IPS-NIHi11 (cell line): ENCODE measurements at places on chromosomes 7 and 10.

GRCh38 chr7:45140827-45141226, 16.8 kb upstream of the RAMP3 start:
- no peak for DNase-seq

DNA sequence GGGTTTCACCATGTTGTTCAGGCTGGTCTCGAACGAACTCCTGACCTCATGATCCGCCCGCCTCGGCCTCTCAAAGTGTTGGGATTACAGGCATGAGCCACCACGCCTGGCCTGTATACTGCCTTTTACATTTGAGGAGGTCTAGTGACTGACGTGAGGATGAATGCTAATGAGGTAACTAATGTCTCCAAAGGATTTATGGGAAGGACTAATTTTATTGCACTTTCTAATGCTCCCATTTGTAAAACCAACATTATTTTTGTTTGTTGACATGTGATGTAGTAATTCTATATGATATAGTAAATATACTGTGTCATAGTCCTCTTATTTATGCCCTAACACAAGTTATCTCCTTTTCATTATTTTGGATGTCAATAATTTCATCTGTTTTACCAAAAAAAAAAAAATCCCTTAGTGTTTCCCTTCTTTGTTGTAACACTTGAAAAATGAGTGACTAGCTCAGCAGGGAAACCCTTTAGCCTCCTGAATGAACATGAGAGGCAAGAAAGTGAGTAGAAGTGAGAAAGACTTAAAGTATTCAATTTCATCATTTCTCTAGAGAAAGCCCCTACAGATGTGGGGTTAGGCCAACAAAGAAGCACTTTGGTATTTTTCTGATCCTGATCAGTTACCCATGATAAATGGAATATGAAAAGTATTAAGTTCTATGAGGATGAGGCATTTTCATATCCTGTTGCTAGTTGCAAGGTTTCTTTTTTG, 596.9 kb upstream of the PCDH15 start:
- DNase-seq, result no peak

DNA sequence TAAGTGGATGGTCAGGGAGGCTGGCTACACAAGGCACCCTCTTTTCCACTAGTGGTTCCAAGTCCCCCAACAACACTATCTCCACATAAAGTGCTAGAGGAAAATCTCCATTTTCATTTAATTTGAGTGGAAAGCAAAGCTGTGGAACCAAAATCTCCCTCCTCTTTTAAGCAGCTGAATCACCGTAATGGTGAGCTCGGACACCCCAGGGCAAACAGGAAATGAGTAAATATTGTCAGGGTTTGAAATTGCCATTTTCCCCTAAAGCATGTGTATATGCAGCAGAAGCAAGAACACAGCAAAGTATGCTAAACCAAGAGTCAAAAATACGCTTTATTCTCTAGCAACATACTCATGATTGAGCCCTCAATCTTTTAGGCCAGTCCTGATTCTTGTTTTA, 143.7 kb downstream of the GPAM start:
- no peak for DNase-seq

DNA sequence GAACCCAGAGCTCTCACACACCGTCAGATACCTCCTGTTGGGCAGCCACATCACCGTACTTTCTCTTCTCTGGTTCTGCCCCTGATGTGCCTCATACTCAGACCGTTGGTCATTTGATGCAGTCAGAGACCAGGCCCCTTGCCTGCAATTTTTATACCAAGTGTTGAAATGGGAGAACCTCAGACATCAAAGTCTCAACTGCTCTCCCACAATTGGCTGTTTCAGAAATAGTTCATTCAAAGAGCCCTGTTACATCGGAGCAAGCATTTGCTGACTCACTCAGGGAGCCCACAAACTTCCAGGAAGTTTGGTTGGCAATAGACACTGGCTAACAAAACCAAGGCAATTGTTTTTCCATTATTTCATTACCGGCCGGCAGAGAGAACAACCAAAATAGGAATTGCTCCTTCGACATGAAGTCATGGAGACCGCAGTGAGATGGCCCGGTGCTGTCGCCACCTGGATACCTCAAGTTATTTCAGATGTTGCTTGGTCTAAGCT, 33.5 kb upstream of the ADAM12 start:
- no peak for DNase-seq

DNA sequence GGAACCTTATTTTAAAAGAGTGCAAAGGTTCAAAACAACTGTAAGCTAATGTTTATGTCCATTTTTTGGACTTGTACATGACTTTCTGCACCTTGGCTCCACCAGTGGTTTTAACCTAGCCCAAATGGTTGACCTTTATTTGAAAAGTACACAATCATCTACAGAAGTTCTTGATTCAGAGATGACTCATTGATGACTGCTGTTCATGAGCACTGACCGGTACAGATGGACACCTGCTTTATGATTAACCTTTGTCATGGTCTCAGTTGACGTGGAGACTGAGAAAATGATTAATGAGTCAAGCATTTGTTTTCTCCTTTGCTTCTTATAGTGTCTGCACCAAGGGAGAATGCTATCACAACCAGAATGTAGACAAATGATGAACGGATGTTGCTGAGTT, 55.7 kb upstream of the PTER start:
- no peak for DNase-seq
